ENCODE measurements at places on chromosomes 4 and X. TPM values are rescaled to one million over a fixed set of nuclear protein-coding genes. Genes with fewer than 3 reads are reported as not detected.
A peak's percentile ranks its signal among the peaks of the same experiment; 100 is the strongest.

DNA sequence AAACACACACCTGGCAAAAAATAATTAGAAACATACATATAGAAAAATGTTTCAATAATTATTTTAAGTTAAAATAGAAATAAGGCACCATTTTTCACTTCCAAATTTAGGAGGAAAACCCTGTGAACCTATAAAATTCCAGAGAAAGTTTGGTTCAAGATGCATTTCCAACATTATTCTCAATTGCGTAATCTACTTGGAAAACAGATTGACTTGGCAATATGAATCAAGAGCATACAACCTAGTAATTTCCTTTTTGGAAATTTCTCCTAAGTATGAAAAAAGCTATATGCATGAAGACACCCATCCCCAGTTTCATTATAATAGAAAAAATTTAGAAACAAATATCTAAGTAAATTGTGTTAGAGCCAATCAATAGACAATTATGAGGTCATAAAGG is 242.9 kb downstream of the IQCM start:
- no peaks in the 10 kb centered on the region for H3K4me1 ChIP-seq
- H3K4me3 ChIP-seq: no peak overlapping the region

MAGEC3 gene
- not detected for total RNA-seq

TMPRSS11D gene
- not detected for total RNA-seq

GRCh38 chr4:43837171-43837570 is 611.4 kb downstream of the KCTD8 start:
- no peaks in the 10 kb centered on the region for H3K4me1 ChIP-seq
- H3K27ac ChIP-seq: no peak overlapping the region
- H3K36me3 ChIP-seq: no peaks in the 10 kb centered on the region
- no peak overlapping the region for H3K4me3 ChIP-seq

DNA sequence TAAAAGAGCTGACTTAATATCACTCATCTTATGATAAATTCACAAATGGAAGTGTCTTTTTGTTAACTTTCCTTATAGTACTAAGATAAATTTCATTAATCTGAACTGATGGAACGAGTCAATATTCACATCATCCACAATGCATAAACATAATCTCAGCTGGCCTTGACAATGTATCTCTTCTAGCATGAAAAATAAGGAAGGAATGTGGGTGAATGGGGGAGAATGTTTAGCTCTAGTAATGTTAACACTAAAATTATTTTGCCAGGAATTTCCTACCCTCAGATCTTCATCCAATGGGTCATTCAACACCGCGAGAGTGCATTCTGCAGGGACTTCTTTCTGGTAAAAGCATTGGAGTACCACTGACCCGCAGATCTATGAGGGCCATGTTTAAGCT is 15.8 kb downstream of the TRPC3 start:
- peaks cover 9% of the 10 kb centered on the region for H3K4me1 ChIP-seq
- H3K36me3 ChIP-seq: peaks cover 7% of the 10 kb centered on the region
- no peak overlapping the region for H3K27ac ChIP-seq
- peaks cover 52% of the 10 kb centered on the region for H3K27me3 ChIP-seq
- no peak overlapping the region for H3K4me3 ChIP-seq

DNA sequence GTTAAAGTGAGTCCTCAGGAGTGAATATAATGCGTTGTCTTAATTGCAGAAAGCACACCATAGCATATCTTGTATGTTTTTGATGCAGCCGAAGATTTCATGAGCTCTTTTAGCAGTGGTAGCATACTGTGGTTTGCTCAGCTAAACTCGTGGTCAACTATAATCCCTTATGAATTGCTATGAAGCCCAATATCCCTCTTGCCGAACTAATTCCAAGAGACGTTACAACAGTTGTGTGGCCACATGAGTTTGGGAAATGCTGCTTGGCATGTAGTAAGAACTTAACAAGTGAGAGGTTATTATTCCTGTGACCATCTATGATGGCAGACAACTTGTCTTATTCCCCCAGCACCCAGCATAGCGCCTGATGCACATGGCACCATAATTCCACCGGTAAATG is 30.7 kb downstream of the SYAP1 start:
- no peak overlapping the region for H3K27ac ChIP-seq
- H3K4me3 ChIP-seq: no peak overlapping the region
- peaks cover 2% of the 10 kb centered on the region for H3K4me1 ChIP-seq
- DNase-seq: no peak
- H3K27me3 ChIP-seq: no peaks in the 10 kb centered on the region
- peaks cover 2% of the 10 kb centered on the region for H3K36me3 ChIP-seq

NELFA gene
- 40.7 TPM for total RNA-seq

DUSP21 gene
- not detected for total RNA-seq

CC2D2A gene
- total RNA-seq: 0.60 TPM

GRCh38 chr4:54063737-54064316 is 578 bp downstream of the CHIC2 start:
- peak overlapping the region; percentile 97 for H3K27ac ChIP-seq
- DNase-seq: peak; percentile 32
- peak overlapping the region; percentile 94 for H3K4me3 ChIP-seq
- peaks cover 31% of the 10 kb centered on the region for H3K4me1 ChIP-seq

GRCh38 chrX:54564936-54565335 is 34.9 kb downstream of the GNL3L start:
- no peaks in the 10 kb centered on the region for H3K27me3 ChIP-seq
- peaks cover 5% of the 10 kb centered on the region for H3K36me3 ChIP-seq
- no peaks in the 10 kb centered on the region for H3K4me1 ChIP-seq
- no peak for DNase-seq

TFDP3 gene
- total RNA-seq: not detected

ARAP2 gene
- 104 TPM for total RNA-seq

- no peaks in the 10 kb centered on the region for H3K4me1 ChIP-seq
- no peak overlapping the region for H3K27ac ChIP-seq
Measured at GRCh38 chr4:13678186-13678924, 50.8 kb upstream of the BOD1L1 start.

VCX gene
- total RNA-seq: not detected

GRCh38 chrX:68917799-68918198 is 89.0 kb downstream of the EFNB1 start:
- peaks cover 8% of the 10 kb centered on the region for H3K27me3 ChIP-seq
- no peaks in the 10 kb centered on the region for H3K4me1 ChIP-seq
- no peaks in the 10 kb centered on the region for H3K36me3 ChIP-seq
- no peak for DNase-seq
- H3K4me3 ChIP-seq: no peak overlapping the region

ZXDB gene
- 19.9 TPM for total RNA-seq

DNA sequence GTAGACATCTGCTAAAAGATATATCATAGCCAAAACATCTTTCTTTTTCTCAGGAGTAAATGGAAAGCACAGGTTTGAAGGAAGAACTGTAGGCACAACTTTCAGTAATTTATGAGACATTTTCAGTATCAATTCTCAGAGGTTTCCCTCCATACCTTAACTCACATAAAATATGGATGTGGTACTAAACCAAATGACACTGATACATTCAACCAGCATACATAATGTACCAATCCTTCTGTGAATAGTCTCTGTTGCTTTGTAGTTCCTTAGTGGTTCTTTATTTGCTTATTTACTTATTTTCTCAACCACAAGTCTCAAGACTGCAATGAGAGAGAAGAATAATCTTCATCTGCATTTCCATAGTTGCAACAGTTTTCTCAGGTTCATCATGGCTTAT is 96.1 kb downstream of the ARHGAP24 start:
- no peak for DNase-seq
- no peaks in the 10 kb centered on the region for H3K27me3 ChIP-seq
- H3K4me1 ChIP-seq: no peaks in the 10 kb centered on the region
- no peak overlapping the region for H3K27ac ChIP-seq
- H3K36me3 ChIP-seq: no peaks in the 10 kb centered on the region

XAGE2 gene
- not detected for total RNA-seq

GRCh38 chr4:77176640-77177039 is 19.6 kb downstream of the CCNG2 start:
- H3K27me3 ChIP-seq: peaks cover 26% of the 10 kb centered on the region
- no peaks in the 10 kb centered on the region for H3K4me1 ChIP-seq
- H3K36me3 ChIP-seq: peaks cover 2% of the 10 kb centered on the region
- no peak overlapping the region for H3K27ac ChIP-seq
- H3K4me3 ChIP-seq: no peak overlapping the region
- DNase-seq: no peak

DNA sequence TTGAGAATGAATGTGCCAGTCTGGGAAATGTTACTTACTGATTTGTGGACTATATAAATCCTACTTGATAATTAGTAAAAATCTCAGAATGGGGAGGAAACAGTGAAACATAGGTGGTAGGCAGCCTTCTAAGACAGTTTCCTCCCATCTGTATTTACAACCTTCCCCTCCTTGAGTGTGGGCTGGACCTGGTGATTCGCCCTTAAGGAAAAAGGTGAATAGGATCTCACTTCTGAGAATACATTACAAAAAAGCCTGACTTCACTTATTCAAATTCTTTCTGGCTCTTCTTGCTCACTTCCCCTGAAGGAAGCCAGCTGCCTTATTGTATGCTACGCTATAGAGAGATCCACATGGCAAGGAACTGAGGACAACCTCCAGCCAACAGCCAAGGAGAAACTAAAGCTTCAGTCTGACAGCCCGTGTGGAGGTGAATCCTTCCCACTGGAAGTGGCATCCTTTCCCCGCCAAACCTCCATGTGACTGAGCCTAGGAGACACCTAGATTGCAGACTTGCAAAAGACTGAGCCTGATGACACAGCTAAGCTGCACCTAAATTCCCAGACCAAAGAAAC is 585.0 kb downstream of the STPG2 start:
- DNase-seq: no peak
- no peaks in the 10 kb centered on the region for H3K4me1 ChIP-seq
- H3K27me3 ChIP-seq: no peaks in the 10 kb centered on the region
- H3K4me3 ChIP-seq: no peak overlapping the region
- no peak overlapping the region for H3K27ac ChIP-seq

DNA sequence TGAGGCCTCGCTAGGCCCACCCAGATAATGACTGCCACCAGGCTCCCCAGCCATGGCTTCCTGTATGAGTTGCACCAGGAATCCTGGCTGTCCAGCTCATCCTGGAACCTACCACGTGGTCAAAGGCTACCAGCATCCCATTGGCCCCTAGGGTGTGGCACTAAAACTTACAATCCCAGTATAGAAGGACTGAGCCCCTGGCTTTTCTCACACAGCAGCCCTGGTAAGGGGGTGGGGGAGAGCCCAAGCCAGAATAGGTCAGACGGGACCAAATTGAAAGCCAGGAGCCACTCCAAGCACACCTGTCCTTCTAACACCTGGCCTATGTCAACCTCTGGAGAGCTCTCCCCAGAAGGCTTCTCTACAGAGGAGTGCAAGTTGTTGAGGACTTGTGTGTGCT is 269.3 kb upstream of the AGTR2 start:
- no peak overlapping the region for H3K4me3 ChIP-seq
- H3K36me3 ChIP-seq: no peaks in the 10 kb centered on the region
- no peak overlapping the region for H3K27ac ChIP-seq
- H3K4me1 ChIP-seq: no peaks in the 10 kb centered on the region

- no peak overlapping the region for H3K27ac ChIP-seq
- no peak overlapping the region for H3K4me3 ChIP-seq
- no peaks in the 10 kb centered on the region for H3K4me1 ChIP-seq
- H3K27me3 ChIP-seq: no peaks in the 10 kb centered on the region
- H3K36me3 ChIP-seq: no peaks in the 10 kb centered on the region
Measured at GRCh38 chr4:27251771-27252170, 391.1 kb downstream of the STIM2 start.

DCLK2 gene
- not detected for total RNA-seq

GRCh38 chrX:38717871-38718270 is 83.4 kb upstream of the MID1IP1 start:
- no peak for DNase-seq
- peaks cover 3% of the 10 kb centered on the region for H3K4me1 ChIP-seq
- peaks cover 4% of the 10 kb centered on the region for H3K27me3 ChIP-seq
- H3K27ac ChIP-seq: no peak overlapping the region
- no peaks in the 10 kb centered on the region for H3K36me3 ChIP-seq

DNA sequence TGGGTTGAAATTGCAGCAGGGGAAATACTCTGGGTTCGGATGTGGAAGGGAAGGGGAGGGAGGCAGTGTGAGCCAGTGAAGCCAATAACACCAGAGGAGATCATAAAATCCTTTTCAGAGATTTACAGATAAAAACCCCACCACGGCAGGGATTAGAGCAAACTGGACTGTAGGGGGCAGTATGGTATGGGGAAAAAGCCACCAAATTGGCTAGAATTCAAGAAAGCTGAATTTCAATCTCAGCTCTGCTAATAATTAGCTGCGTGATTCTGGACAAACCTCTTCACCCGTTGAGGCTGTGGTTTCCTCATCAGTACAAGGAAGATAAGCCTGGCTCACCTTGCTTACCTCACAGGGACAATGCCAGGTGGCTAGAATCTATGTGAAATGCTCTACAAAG is 108.1 kb downstream of the ATG4A start:
- peaks cover 3% of the 10 kb centered on the region for H3K36me3 ChIP-seq
- H3K27me3 ChIP-seq: no peaks in the 10 kb centered on the region
- peaks cover 4% of the 10 kb centered on the region for H3K4me1 ChIP-seq
- no peak overlapping the region for H3K4me3 ChIP-seq
- no peak overlapping the region for H3K27ac ChIP-seq

NRK gene
- not detected for total RNA-seq

GRCh38 chrX:28582511-28582910 is 4.7 kb upstream of the IL1RAPL1 start:
- H3K4me1 ChIP-seq: no peaks in the 10 kb centered on the region
- no peaks in the 10 kb centered on the region for H3K27me3 ChIP-seq
- no peak overlapping the region for H3K4me3 ChIP-seq
- no peak overlapping the region for H3K27ac ChIP-seq

DNA sequence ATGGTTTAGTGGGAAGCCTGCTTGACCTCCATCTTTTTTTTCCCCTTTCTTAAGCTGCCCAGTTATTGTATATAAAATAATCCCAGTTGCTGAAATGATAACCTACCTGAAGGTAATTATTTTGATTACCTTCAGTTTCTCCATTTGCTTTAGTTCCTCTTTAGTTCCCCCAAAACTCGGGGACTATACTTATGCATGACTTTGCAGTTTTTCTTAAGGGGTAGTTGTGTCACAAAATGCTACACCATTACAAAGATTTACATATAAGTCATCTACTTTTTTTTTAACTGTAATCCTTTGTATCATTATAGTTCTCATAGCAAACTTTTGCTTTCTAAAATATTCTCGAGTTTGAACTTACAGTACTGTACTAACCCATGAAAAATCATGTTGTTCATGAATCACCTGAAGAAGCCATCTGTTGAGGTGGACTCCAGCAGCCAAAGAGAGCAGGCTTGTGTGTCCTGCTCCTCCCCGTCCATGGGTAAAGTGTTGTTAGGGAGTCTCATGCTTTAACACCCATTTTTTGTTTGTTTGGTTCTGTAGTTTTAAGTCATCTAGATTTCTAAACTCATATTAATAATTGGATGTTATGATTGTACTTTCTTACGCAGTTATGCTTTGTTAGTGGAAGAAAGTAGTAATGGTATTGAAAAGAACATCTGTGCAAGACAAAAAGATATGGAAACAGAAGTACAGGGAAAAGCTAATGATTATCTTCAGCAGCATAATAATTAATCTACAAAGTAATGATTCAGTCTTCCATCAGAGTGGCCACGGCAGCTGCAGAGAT is 34.6 kb downstream of the HADH start:
- no peak overlapping the region for H3K27ac ChIP-seq
- peaks cover 5% of the 10 kb centered on the region for H3K36me3 ChIP-seq
- H3K4me1 ChIP-seq: peaks cover 4% of the 10 kb centered on the region
- DNase-seq: no peak
- no peaks in the 10 kb centered on the region for H3K27me3 ChIP-seq
- H3K4me3 ChIP-seq: no peak overlapping the region

- peaks cover 9% of the 10 kb centered on the region for H3K27me3 ChIP-seq
- H3K27ac ChIP-seq: peak overlapping the region; percentile 63
- peak overlapping the region; percentile 60 for H3K4me3 ChIP-seq
- H3K36me3 ChIP-seq: no peaks in the 10 kb centered on the region
Measured at GRCh38 chrX:104310090-104310489, 55.4 kb upstream of the ESX1 start.

- DNase-seq: no peak
- H3K27me3 ChIP-seq: peaks cover 71% of the 10 kb centered on the region
- peaks cover 2% of the 10 kb centered on the region for H3K36me3 ChIP-seq
- peaks cover 6% of the 10 kb centered on the region for H3K4me1 ChIP-seq
- H3K27ac ChIP-seq: no peak overlapping the region
- H3K4me3 ChIP-seq: no peak overlapping the region
Measured at GRCh38 chr4:74097116-74097515, 1.9 kb downstream of the CXCL2 start.
